ENCODE measurements at places on chromosomes 13 and 19.
A peak's percentile ranks its signal among the peaks of the same experiment; 100 is the strongest.

- no peak for DNase-seq
Observed at GRCh38 chr13:47673009-47673850, 327.8 kb downstream of the SUCLA2 start.

DNA sequence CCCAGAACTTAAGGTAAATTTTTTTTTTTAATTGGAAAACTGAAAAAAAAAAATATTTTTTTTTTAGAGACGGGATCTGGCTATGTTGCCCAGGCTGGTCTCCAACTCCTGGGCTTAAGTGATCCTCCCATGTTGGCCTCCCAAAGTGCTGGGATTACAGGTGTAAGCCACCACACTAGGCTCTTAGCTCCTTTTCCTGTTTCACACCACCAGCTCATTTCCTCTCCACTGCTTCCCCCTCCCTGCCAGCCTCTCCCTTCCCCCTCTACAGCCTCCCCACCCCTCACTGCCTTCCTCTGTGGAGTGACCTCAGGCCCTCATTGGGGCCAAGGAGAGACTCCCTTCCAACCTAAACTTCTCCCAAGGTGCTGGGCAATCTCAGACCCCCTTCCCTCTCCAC lies 4.2 kb upstream of the GIPR start:
- DNase-seq: no peak

DNA sequence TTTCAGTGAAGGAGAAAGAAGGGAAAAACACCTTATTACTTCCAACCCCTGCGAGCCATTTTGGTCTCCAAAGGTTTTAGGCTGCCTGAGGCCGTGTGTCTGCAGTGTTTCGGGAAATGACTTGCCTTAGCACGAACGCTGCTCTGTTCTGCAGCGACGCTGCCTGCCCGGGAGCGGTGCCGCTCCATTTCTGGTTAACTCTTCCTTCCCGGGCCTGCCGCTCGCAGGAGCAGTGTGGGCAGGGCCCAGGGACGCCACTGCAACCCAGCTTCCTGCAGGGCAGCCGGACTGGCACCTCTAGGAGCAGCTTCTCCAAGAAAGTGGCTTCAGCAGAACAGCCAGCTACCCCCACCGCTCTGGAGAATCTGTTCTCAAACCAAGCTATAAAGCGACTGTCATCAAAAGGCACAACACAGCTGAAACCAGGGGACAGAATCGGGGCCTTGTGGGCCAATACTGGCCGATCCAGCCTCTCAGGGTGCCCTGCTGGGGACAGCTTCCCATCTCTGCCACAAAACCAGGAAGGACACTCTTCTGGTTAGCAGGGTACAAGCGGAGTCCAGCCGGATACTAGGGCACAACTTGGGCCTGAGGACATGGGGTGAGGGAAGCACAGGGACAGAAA lies 72.2 kb downstream of the KCTD15 start:
- DNase-seq: no peak

GRCh38 chr13:49348751-49349150 lies 95.1 kb downstream of the CAB39L start:
- no peak for DNase-seq

- no peak for DNase-seq
Observed at GRCh38 chr19:35146746-35147459, 3.8 kb downstream of the FXYD7 start.

DNA sequence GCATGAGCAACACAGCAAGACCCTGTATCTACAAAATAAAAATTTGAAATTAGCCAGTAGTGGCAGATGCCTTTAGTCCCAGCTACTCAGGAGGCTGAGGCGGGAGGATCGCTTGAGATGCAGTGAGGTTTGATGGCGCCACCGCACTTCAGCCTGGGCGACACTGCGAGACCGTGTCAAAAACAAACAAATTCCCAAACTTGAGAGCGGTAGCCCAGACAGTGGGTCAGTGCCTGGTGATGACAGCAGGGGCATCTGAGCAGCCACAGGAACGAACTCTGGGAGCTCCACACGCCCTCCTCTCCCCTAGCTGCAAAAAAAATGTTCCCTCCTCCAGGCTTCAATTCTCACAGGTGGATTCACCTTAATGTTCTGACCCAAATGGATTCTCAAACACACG lies 14.1 kb downstream of the ZNF490 start:
- no peak for DNase-seq

DNA sequence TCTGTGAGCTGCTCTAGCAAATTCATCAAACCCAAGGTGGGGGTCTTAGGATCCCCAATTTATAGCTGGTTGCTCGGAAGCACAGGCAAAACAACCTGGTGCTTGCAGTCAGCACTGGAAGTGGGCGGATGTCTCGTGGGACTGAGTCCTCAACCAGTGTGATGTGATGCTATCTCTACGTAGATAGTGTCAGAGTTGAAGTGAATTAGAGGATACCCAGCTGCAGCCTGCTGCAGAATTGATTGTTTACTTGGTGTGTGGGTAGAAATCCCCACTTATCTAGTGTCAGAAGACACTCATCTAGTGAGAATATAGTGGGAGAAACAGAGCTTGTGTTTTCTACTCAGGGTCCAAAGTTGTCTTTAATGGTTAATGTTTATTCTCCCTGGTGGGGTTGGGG lies 63.3 kb downstream of the CBY2 start:
- DNase-seq: no peak

DNA sequence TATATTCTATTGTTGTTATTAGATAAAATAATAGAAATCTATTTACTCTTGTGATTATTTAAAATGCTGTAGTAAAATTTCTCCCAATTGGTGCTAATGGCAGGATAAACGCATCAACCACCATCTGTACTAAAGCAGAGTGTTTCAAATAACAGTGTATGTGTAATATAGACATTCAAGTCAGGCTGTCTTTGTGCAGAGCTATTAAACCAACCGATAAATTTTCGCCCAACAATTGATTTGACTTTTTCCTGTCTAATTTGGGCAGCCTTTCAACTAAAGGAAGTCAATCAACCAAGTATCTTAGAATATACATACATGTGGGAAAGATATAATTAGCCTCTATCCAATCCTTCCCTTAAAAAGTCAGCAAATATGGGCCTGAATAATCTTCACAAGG lies 5.8 kb downstream of the AMER2 start:
- DNase-seq: no peak

GRCh38 chr13:72199640-72200039 lies 332.6 kb upstream of the DACH1 start:
- DNase-seq: no peak

DNA sequence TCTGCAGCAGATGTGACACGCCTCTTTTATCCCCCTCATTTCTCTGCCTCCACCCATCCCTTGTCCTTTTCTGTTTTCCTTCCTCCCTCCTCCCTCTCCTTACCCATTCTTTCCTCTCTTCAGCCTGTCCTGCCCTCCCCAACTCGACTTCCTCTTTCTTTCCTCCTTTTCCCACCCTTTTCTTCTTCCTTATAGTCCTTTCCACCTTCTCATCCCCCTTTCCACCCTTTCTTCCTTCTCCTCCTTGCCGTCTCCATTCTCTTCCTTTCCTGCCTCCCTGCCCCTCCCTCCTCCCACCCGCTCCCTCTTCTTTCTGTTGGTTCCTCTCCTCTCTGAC lies 688 bp upstream of the ZNF71 start:
- no peak for DNase-seq

- no peak for DNase-seq
Observed at GRCh38 chr13:114120591-114121011, 11.8 kb downstream of the RASA3 start.

- no peak for DNase-seq
Observed at GRCh38 chr13:21703846-21704245, 33.0 kb downstream of the FGF9 start.

GRCh38 chr19:55044771-55045716 lies 7.0 kb upstream of the GP6 start:
- DNase-seq: no peak

- no peak for DNase-seq
Observed at GRCh38 chr13:83378908-83379307, 503.4 kb downstream of the SLITRK1 start.

DNA sequence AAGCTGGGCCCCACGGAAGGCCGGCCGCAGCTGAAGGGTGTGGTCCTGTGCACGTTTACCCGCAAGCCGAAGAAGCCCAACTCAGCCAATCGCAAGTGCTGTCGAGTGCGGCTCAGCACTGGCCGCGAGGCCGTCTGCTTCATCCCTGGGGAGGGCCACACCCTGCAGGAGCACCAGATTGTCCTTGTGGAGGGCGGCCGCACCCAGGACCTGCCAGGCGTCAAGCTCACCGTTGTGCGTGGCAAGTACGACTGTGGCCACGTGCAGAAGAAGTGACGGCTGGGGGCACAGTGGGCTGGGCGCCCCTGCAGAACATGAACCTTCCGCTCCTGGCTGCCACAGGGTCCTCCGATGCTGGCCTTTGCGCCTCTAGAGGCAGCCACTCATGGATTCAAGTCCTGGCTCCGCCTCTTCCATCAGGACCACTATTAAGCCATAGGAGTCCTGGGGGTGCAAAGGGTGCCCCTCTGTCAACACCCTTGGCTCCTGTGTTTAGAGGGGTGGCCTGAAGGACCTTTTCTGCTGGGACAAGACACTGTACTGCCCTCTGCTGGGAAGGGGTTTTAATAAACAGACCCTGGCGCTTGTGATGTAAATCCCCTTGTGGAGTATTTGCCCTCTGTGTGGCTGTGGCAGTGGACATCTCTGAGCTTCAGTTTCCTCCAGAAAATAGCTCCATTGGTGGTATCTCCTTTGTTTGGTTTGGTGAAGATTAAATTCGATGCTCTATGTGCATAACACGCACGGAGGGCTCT lies 1.9 kb downstream of the MRPS12 start:
- no peak for DNase-seq

GRCh38 chr19:17289489-17289888 lies 7.8 kb downstream of the ANKLE1 start:
- no peak for DNase-seq

DNA sequence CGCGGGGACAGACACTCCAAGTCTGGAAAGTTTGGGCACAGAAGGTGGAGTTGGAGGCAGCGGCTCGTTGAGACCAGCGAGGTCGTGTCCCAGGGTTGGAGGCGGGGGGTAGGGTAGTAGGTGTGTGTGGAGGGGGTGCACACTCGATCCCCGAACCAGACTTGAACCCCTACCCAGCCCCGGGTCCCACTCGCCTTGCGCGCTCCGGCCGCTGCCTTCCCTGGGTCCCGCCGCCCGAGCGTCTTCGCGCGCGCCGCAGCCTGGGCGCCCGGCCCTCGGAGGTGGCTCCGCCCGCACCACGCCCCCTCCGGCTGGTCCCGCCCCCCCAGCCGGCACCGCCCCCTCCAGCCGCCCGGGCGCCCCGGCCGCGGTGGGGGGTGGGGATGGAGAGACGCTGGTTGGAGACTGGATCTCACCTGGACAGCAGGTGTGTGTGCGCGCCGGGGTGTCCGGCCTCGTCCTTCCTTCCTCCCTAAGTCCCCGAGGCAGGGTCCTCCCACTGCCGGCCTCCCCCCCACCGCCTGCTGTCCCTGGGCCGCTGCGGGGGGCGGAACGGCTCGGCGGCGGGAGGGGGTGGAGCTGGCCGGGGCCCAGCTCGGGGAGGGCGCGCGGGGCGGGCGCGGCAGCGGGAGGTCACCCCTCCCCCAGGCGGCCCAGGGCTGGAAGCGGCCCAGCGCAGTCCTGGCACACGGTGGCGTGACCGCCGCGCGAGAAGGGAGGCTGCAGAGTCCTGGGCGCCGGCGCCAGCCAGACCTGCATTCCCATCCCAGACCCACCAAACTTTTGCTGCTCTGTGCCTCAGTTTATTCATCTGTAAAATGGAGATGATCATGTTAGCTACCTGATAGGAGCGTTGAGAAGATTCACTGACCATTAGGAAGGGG lies at the start of gene KANK2:
KANK2 (minus strand) TSS at position 255 of the 884 bp plus-strand sequence. CDS start 3,034 bp downstream, outside the sequence.
- DNase-seq: peak; percentile 68

DNA sequence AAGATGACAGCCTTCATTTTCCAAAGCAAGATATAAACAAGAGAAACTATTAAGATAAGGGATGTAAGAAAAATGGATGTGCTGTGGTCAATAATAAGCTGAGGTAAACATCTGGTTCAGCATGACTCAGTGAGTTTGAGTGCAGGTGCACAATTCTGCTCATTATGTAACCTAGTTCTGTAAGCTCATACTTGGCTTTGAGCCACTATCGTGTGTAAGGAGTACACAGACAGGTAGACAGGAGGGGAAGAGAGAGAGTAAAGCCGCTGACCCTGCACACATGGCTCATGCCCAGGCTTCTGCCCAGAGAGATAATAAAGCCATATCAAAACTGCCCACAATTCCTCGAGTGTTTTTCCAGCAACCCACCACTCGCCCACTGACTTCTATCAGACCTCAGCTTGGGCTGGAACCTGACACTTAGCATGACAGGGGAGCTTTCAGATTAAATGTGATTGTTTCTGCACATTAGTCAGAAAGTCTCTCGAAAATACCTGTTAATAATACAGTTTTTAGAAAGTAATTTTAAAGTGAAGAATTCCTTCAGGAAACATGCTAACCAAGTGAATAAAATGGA lies 51.7 kb downstream of the ZNF91 start:
- no peak for DNase-seq

DNA sequence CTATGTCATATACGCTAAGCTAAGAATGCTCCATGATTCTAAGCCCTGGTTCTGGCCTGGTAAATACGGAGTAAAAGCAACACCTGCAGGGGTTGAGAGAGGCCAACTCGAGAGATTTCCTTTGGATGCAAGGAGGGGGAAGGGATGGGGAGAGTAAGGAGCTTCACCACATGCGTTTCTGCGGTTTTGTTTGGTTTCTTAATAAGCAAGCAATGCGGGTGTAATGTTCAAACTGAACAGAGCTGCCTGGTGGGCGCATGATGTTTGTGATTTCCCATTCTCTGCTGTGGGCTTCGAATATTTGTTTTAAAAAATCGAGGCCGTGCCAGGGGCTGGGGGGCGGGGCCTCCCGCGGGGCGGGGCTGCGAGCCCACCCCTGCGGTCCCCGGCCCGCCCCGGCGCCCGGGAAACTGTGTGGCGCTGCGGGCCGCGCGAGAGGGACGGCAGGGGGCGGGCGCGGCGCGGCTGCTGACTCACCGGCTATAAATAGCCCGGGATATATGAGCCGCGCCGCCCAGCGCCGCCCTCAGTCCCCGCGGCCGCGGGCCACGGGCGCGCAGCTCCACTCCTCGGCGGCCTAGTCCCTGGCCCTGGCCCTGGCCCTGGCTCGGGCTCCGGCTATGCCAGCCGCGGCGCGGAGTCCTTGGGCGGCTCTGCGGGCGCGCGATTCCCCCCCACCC lies 5.1 kb downstream of the BBC3 start:
- peak; percentile 65 for DNase-seq

GRCh38 chr13:43431841-43432240 lies 354.9 kb downstream of the ENOX1 start:
- no peak for DNase-seq

GRCh38 chr19:11735375-11735774 lies 3.4 kb downstream of the ZNF823 start:
- DNase-seq: no peak

DNA sequence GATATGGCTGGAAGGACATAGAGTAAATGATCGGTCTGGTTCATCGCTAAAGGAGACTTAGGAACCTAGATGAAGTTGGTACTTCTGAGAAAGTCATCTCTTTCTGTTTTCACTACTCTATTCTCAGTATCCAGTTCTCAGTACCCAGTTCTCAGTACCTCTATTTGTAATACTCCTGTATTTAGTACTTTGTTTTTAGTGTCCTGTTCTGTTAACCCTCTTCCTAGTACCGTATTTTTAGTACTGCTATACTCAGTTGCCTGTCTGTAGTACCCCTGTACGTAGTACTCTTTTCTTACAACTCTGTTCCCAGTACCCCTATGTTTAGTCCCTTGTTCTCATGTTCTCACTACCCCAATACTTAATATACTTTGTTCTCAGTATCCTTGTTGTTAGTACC lies 1.2 kb downstream of the RFXAP start:
- no peak for DNase-seq
